ENCODE measurements at places on chromosomes 4 and X.

- DNase-seq: no peak
Observed at GRCh38 chr4:146975527-146975926, 29.9 kb upstream of the TTC29 start.

- no peak for DNase-seq
Observed at GRCh38 chrX:147846676-147847075, 65.0 kb upstream of the FMR1 start.

- peak; percentile 16 for DNase-seq
Observed at GRCh38 chr4:8015512-8015911, 75.9 kb upstream of the AFAP1 start.

GRCh38 chrX:46375831-46376230 is 169.4 kb downstream of the ZNF674 start:
- DNase-seq: no peak

DNA sequence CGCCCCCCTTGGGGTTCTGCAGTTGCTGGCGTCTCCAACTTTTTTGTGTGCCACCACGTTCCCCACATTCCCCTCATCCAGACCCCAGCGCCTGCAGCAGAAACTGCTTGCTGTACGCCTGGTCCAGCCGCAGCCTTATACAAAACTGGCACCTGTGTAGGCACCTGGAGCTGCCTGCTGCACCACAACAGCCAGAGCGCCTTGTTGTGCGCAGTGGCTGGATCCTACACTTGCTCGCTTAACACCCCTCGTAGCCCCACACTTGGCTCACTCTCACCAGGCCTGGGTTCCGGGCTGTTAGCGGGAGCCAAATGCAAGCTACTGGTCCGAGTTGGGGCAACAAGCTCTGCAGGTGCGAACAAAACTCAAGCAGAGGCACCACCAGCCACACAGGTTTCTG is 136.8 kb downstream of the TECRL start:
- no peak for DNase-seq

DNA sequence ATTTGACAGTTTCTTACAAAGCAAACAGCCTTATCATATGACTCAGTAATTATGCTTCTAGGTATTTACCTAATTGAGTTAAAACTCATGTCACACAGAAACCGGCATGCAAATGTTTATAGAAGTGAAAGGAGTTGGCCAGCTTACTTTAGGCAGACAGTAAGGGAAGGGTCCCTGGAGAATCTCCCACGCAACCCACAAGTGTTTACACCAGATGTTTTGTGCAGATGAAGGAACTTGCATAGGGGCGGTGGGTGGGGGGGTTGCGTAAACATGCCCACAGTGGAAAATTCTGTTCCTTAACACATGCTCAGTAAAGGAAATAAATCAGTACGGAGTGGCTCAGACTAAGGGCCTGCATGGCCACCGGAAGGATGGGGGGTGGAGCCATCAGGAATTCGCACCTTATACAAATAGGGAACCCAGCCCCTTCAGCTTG is 330.5 kb upstream of the AADAT start:
- peak; percentile 28 for DNase-seq

GRCh38 chr4:109079731-109080130 is 222.7 kb downstream of the COL25A1 start:
- peak; percentile 53 for DNase-seq

DNA sequence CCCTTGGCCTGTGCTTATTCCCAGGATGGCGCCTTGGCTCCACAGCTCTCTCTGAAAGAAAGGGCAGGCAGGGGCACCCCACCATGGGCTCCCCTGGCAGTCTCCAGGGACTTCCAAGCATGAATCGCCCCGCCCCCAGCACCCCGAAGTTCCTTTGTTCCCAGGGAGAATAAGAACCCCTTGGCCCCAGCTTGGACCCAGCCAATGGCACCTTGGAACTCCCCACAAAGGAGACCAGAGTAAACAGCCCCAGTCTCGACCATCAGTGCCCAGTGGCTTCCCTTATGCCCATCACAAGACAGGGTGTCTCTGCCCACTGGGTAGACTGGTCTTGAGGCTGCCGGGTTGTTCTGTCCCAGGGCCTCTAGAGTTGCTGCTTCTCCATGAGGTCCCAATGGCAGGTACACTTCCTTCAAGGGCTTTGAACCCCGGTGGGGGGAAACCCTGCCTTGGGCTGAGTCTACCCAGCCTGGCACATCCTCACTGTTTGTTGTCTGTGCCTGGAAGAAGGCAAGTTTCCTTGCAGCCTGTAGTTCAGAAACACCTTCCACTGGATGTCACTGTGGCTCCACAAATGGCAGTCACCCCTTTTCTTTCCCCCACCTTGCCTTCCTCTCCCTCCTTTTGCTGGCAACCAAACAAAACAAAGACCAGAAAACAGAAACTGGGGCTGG is 30.8 kb downstream of the NBDY start:
- DNase-seq: no peak

GRCh38 chr4:43709443-43709842 is 739.2 kb downstream of the KCTD8 start:
- DNase-seq: no peak

- DNase-seq: peak; percentile 41
Observed at GRCh38 chr4:105520819-105521790, 31.3 kb upstream of the ARHGEF38 start.

GRCh38 chrX:12824944-12825343 is 33.7 kb downstream of the PRPS2 start:
- no peak for DNase-seq

DNA sequence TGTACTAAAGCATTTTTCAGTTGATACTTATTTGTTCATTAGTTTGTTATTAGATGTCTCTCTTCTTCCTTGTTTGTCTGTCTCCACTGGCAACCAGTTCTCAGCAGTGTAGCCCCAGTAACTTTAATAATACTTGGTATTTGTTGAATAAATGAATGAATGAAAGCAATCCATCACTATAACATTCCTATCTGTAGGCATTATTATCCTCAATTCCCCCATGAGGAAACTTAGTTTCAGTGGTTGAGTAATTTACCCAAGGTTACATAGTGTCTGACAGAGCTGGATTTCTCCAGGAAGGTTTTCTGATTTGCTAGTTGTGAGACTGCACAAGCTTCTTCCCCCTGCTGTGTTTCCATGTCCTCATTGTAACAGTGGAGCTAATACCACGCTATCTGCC is 27.8 kb upstream of the MAOB start:
- no peak for DNase-seq

DNA sequence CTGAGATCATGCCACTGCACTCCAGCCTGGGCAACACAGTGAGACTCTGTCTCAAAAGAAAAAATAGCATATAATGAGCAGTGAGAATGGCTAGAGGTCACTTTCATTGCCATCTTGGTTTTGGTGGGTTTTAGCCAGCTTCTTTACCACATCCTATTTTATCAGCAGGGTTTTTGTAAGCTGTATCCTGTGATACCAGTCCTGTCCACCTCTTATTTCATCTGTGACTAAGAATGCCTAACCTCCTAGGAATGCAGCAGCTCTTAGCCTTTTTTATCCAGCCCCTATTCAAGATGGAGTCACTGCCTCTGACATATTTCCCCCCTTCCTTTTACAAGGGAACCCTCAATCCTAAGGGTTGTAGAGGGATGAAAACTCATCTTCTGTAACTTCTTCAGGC is 26.1 kb upstream of the IGFBP7 start:
- peak; percentile 83 for DNase-seq

GRCh38 chr4:149194061-149194460 is 621.6 kb downstream of the IQCM start:
- no peak for DNase-seq

DNA sequence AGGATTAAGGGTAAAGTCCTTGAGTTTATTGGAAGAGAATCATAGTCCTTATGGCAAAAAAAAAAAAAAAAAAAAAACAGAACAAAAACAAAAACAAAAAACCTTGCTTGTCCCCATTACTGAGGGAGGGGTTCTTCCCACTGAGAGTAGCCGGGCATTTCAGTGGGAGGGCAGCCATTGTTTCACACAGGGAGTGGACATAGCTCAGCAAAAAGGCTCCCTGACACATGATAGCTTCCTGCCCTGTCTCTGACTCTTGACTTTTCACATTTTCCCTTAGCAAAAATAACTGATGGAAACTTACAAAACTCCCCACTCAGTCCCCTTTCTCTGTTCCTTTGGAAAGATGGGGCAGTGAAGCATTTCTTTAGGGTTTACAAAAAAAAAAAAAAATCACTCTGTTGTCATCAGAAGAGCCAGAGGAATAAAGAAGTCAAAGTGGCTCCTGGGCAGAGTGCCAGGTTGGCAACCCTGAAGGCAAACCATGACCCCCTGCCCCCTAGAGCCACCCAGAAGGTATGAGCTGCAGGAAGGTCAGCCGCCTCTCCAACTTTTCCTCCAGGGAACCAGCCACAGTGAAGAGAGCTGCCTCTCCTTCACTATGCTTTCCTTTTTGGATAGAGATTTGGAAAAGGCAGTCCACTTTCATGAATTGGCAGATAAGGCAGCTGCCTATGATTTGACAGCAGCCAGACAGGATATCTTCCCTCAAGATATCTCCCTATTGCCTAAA is 170.6 kb downstream of the KDR start:
- DNase-seq: no peak

DNA sequence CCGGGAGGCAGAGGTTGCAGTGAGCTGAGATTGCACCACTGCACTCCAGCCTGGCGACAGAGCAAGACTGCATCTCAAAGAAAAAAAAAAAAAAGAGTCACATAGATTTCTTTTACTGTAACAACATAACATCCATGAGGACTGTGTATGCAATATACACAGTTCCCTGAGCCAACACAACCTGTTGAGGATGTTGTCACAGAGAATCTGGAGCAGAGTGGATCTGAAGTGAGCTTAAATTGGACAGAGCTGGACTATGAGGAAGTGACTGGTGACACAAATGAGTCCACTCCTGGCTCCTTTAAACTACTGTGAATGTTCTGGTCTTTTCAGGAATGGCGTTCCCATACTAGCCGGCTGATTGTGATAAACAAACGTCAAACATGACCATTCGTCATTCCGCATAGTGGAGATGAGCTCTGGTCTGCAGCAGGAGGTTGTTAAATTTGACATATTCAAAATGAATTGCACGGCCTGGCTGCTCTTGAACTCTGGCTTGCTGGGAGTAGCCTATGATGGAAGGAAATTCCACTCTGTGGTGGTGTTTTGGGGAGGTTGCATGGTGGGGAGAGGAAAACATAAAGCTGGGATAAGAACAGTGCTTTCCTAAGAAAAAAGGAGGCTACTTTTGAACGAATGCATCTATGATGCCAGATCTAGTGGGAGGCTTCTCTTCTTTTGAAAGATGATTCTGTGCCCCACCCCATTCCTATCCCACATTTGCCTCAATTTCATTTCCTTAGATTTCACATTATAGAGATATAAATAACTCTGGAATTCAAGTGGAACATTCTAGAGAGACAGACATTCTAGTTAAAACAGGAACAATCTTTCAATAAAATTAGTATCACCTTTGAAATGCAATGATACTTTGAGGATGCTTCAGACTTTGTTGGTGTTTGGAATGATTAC is 149.5 kb downstream of the SHROOM3 start:
- DNase-seq: peak; percentile 45

DNA sequence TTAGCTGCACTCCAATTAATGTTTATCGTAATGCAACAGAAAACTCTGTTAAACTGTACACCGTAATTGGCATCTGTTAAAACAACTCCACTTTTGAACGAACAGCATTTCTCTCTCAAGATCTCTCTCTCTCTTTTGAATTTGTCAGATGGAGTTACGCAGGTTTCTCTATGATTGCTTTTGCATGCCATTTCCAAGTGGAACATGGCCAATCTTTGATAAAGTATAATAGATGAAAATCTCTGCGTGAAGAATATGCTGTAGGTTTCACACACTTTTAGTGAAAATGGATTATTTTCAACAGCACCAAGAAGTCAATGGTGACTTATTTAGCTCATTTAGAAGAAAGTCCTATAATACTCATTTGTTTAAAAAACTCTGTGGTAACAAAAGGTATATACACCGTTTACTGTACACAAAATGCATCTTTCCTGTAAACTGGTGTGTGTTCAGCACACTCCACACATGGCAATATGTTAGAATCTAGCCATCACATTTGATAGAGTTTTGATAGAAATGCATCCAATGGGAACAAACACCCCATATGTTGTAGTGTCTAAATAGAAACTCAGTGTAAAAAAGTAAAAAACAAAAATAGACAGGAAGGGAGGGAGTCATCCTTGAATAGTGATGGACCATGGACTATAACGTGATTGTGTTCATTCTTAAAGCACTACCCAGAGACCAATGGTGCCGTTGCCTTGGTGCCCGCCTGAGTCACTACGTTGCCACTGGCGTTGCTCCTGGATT is 5.8 kb upstream of the FGFBP2 start:
- DNase-seq: no peak

- DNase-seq: no peak
Observed at GRCh38 chr4:73788411-73788810, 48.0 kb downstream of the CXCL8 start.

DNA sequence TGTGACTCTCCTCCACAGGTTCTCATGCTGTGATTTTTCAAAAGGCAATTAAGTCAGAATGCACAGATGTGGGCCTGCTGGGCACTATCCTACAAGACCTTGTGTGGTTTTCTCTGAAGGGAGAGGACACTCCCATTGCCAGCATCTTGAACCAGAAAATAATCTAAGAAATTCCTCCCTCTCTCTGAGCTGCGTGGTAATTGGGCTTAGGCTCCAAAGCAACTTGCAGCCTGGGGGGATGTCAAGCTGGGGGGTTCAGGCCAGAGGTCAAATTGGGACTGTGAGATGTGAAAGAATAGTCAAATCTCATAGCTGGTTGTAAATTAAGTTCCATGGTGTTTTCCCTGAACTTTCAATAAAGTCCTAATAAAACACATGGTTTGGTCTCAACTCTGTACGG is 350.6 kb upstream of the SLC7A11 start:
- DNase-seq: no peak

DNA sequence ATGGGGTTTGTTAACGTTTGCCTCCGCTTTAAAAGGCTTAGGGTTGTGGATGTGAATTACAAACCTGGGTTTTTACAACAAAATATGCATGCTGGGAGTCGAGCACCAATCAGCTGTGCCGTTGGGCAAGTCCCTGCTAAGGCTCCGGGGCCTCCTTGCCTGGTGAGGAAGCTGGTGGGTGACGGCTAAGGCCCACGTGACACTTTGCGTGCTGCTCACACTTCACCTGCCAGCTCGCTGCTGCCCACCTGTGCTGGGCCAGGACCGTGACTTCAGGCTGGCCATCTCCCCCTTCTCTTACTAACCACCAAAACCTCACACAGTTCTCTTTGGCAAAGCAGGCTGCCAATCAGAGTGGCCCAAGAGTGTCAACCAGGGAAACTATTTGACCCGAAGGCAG is 178.3 kb downstream of the AFAP1 start:
- no peak for DNase-seq

DNA sequence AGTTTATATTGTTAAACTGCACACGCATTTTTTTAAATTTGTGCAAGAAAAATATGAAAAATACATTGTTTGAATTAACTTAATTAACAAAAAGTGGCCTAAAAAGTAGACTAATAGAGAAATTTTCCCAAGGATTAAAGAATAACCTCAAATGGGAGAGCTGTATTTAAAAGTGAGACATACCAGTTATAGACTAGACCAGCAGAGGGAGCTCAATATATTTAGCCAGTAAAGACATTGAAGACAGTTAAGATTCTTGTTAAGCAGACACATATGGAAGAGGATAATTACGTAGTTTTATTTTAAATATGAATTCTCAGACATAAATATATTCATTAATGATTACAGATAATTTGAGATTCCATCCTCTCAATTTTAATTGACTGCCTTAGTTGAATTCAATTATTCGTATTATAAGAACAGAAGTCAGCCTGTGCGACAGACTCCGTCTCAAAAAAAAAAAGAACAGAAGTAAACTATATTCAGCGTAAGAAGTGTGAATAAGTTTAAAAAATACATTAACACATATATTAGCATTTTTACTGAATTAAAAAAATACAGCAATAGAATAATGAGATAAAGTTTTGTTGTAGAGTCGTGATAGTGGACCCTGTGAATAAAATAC is 64.8 kb downstream of the GLRA3 start:
- DNase-seq: peak; percentile 54

GRCh38 chrX:2549876-2550275 is 49.1 kb upstream of the DHRSX start:
- DNase-seq: no peak

All from fibroblast of skin of back (primary cell).